ENCODE measurements at places on chromosomes 1 and 21.

DNA sequence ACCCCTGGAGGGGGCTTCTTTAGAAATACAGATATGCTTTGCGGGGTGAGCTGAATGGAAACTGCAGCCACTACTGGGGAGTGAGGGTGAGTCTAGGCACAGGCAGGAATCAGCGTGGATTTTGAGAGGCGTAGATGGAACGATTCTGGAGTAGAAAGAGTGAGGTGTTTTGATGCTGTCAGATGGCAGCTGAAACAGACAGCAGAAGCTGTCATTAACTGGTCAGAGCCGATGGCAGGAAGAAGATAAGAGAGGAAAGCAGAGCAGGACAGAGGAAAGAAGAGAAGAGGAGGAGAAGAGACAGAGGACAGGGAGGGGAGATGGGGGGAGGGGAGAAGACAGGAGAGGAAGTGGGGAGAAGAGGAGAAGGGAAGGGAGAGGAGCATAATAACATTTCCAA is 138.5 kb downstream of the LRIG2 start:
- no peak for DNase-seq

GRCh38 chr1:61757950-61758349 is 15.7 kb downstream of the PATJ start:
- DNase-seq, result no peak

- no peak for DNase-seq
Observed at GRCh38 chr21:26032263-26032662, 138.3 kb downstream of the APP start.

GRCh38 chr1:203676455-203676854 is 49.8 kb downstream of the ATP2B4 start:
- DNase-seq, result no peak

GRCh38 chr1:203627851-203628200 is 1.2 kb downstream of the ATP2B4 start:
- DNase-seq, result no peak

DNA sequence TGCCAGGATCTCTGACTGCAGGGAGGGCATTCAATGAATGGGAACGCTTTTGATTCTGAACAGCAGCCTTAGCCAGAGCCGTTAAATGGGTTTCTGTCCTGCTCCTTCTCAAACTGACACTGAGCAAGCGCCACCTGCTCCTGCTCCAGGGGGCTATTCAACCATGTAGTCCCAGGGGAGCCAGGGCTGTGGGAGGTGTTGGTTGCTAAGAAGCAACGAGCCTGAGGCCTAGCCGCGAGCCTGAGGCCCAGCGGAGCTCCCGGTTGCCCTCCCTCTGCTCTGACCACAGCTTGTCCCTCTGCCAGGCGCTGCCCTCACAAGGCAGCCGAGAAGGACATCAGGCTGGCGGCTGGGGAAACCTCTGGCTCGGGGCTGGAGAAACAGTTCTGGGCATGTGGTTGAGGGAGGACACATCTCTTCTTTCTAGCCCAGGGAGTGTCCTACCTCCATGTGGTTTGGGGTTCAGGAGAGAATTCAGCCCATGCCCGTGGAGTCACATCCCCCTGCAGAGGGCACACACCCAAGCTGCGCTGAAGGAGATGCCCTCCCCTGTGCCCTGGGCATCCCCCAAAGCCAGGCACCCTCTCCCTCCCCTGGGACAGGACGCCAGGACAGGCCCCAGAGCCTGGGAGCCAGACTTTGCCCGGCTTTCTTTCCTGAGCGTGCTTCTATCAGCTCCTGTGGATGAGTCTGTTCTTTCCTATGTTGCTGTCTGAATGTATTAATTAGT is 18.0 kb downstream of the PCP4 start:
- DNase-seq, result no peak

- peak; percentile 88 for DNase-seq
Observed at GRCh38 chr1:36155408-36156328, at the start of gene MAP7D1. MAP7D1 (plus strand) TSS chr1:36156160; CDS start chr1:36156418, 258 bp downstream.

DNA sequence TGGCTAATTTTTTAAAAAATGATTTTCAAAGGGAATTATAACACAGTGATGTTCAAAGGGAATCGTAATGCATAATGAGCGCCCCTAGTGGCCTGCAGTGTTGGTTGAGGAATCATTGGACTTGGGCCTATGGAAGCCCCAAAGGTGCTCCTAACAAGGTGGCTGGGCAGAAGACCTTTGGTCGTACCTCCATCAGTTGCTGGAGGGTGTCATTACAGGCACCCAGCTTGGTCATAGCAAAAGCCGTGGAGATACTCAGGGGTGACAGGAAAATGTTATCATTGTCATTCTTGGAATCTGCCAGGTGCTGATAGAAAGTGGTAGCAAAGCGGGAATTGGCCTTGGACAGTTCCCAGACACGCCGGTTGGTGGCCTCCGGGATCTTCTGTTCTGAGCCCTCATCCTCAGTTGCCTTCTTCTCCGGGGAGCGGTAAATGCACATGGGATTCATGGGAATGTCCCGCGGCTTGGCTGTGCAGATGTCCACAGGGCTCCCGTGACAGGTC is 2.7 kb downstream of the SERPINC1 start:
- DNase-seq, result no peak

GRCh38 chr21:44650973-44651675 is 3.3 kb downstream of the KRTAP12-4 start:
- no peak for DNase-seq

DNA sequence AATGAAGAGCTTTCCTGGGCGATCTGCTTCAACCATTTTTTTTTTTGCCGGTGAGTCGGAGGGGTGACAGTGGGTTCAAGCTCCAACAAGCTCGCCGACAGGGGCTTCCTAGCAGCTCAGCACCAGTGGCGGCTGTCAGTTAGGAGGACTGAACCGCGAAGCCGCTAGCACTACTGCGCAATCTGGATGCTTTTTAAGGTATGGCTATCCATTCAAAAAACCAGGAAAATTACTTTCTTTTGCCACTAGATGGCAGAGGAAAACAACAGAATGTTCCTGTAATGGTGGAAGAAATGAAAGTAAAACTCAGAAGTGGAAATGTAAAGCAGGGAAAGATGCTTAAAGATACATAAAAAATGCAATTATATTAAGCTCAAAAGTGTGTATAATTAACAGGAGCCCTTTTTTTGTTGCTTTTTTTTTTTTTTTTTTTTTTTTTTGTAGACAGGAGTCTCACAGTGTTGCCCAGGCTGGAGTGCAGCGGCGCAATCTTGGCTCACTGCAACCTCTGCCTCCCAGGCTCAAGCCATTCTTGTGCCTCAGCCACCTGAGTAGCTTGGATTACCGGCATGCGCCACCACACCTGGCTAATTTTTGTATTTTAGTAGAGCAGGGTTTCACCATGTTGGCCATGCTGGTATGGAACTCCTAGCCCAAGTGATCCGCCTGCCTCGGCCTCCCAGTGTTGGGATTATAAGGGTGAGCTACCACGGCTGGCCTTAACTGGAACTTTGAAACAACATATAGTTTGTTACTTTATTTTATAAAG is 8.5 kb downstream of the KYAT3 start:
- DNase-seq, result peak; percentile 46

DNA sequence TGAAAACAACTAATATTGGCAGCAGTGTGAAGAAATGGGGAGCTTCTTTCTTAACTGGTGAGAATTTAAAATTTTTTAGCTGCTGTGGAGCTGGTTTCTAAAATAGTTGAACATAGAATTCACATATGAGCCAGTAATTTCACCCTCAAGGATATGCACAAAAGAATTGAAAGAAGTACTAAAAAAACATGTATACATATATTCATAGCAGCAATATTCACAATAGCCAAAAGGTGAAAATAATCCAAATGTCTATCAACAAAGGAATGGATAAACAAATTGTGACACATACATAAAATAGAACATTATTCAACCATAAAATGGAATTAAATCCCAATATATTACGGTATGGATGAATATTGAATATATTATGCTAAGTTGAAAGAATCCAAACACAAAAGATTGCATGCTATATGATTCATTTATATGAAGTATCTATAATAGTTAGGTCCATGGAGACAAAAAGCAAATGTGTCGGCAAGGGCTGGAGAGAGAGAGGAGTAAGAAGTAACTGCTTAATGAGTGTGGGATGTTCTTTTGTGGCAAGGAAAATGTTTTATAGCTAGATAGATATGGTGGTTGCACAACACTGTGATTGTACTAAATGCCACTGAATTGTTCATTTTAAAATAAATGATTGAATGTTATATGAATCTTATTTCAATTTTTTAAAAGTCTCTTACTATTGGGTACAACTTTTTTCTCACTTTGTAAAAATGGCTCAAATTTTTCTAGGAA is 14.8 kb upstream of the COL11A1 start:
- no peak for DNase-seq

GRCh38 chr1:25848531-25848930 is 10.7 kb downstream of the AUNIP start:
- DNase-seq, result no peak

DNA sequence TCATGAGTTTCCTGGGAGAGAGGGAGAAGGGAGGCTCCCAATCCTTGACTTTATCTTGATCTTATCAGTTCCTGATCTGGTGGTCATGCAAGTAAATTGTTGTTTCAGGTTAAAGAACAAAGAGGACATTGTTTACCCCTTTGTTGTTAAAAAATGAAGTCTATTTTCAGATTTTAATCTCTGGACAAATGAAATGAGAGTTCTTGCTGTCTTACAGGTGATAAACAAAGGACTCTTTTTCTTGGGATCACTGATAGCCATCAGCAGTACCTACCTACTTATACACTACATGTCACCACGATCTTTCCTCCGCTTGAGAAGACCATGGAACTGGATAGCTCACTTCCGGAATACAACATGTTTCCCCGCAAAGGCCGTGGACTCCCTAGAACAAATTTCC is 48.4 kb downstream of the CHML start:
- no peak for DNase-seq

DNA sequence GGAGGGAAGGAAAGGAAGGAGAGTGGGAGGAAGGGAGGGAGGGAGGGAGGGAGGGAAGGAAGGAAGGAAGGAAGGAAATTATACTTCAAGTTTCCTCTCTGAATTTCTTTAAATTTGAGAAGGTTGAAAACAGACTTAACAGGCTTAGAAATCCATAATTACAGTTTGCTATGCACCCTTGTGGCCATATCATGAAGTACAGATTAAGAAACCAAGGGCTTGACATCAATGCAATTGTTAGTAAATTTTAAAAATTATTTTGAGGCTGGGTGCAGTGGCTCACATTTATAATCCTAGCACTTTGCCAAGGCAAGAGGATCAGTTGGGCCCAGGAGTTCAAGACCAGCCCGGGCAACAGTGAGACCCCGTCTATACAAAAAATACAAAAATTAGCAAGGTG is 14.4 kb downstream of the ANP32E start:
- DNase-seq, result no peak

DNA sequence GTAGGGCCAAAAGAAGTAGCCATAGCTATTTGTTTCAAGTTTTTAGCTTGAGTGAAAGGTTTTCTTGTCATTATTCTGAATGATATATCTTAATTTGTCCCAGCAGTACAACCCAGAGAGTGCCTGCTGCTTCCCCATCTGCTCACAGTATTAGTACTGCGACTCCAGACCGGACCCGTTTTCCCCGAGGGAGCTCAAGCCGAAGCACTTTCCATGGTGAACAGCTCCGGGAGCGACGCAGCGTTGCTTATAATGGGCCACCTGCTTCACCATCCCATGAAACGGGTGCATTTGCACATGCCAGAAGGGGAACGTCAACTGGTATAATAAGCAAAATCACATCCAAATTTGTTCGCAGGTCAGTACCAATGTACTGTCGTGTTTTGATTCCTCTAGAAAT is 37.2 kb upstream of the C1orf115 start:
- DNase-seq, result no peak

DNA sequence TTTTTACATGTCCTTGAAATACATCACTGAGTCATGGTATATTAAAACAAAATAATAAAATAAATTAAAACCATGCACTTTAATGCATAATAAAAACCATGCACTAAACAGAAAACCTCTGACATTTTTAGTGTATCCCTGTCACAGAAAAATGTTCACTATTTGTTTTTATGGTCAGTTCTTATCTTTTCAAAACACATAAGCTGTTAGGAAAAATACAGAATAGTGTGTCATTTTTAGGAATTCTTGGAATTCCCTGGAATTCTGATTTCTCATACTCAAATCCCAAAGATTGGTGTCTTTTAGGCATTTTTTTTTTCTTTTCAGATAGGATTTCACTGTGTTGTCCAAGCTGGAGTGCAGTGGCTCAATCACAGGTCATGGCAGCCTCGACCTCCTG is 25.1 kb upstream of the TINAGL1 start:
- DNase-seq, result no peak

- no peak for DNase-seq
Observed at GRCh38 chr21:42343101-42343500, 7.7 kb downstream of the TFF2 start.

- DNase-seq, result peak; percentile 70
Observed at GRCh38 chr1:27122652-27123051, 32.3 kb downstream of the SLC9A1 start.

GRCh38 chr21:39972471-39972870 is 105.2 kb downstream of the PCP4 start:
- no peak for DNase-seq

- no peak for DNase-seq
Observed at GRCh38 chr1:222331765-222332164, 216.1 kb downstream of the HHIPL2 start.

GRCh38 chr1:201319631-201320030 is 36.3 kb downstream of the PKP1 start:
- DNase-seq, result no peak

- no peak for DNase-seq
Observed at GRCh38 chr1:87061742-87062156, 147.3 kb downstream of the HS2ST1 start.

DNA sequence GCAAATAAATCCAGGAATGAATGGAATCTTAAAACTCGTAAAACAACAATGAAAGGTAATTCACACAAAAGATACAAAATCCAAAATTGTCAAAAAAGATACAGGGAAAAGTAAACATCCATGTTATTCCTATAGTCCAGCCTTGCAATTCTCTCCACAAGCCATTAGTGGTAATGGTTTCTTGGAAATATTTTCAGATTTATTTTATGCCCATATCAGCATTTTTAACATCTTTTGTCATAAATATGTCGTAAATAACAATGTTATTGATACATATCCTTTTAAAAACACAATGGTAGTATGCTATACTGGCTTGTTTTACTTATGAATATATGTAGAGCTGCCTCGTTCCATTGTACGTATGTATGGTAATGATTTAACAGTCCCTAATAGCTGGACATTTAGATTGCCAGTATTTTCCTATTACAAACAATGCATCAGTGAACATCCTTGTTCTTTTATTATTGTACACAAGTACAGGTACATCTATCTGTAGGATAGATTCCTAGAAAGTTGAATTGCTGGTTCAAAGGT is 30.6 kb downstream of the DNTTIP2 start:
- DNase-seq, result no peak

- DNase-seq, result peak; percentile 77
Observed at GRCh38 chr1:227318853-227319607, 738 bp upstream of the CDC42BPA start.

GRCh38 chr1:67188137-67188536 is 21.9 kb downstream of the IL23R start:
- DNase-seq, result no peak

DNA sequence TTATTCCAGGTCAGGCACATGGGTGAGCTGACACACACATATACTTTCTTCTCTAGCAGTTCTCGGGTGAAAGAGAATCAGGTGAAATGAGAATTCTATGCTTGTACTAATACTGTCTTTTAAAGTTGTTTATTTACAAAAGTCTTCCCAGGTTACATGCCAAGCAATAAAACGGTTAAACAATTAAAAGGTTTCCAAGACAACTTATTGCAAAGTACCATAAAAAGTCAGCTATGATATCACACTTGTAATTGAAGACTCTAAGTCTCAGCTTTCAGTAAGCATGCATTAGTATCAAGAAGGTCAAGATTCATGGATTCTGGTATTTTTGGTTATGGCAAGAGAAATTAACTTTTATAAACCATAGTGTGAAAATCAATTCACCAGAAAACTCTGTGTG is 171.4 kb downstream of the PDE4B start:
- DNase-seq, result no peak

GRCh38 chr1:109241344-109241743 is 8.0 kb upstream of the CELSR2 start:
- DNase-seq, result no peak

Measured in SJSA1 (cell line).